ENCODE measurements at places on chromosomes 1 and 21.

DNA sequence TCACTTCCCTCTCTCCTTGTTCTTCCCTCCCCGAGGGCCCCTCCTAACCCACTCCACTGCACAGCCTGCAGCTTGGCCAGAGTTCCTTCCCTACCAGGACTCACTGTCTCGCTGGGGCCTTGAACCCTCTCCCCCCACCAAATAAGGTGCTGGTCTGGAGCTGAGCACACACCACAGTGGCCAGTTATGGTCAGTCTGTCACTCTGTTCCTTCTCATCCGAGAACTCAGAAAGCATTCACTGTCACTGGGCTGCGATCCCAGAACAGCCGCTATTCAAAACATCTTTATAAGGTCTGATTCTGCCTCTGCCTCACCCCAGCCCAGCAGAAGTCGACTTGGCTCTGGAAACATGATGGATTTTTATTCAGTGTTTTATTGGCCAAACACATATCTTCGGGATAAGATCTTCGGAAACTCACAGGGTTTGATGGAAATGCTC, 19.8 kb upstream of the LBR start:
- DNase-seq = peak; percentile 47

DNA sequence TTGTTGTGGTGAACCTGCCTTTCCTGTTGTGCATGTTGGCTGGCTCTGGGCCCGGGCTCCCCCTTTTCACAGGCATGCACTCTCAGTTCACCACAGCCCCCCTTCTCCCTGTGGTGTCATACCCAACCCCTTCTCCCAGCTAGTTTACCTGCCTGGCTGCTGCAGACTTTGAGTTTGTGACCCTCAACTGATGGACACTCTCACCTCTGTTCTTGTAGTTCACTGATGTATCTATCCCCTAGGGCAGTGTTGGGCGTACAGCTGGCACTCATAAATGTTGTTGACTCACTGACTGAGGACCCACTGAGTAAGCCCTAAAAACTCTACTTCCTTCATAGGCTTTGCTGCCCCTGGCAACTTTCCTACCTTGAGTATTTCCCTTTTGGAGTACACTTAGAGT, 54.9 kb downstream of the WDR64 start:
- DNase-seq = peak; percentile 52

- DNase-seq = no peak
Measured at GRCh38 chr1:18739897-18740296, 109.3 kb downstream of the PAX7 start.

DNA sequence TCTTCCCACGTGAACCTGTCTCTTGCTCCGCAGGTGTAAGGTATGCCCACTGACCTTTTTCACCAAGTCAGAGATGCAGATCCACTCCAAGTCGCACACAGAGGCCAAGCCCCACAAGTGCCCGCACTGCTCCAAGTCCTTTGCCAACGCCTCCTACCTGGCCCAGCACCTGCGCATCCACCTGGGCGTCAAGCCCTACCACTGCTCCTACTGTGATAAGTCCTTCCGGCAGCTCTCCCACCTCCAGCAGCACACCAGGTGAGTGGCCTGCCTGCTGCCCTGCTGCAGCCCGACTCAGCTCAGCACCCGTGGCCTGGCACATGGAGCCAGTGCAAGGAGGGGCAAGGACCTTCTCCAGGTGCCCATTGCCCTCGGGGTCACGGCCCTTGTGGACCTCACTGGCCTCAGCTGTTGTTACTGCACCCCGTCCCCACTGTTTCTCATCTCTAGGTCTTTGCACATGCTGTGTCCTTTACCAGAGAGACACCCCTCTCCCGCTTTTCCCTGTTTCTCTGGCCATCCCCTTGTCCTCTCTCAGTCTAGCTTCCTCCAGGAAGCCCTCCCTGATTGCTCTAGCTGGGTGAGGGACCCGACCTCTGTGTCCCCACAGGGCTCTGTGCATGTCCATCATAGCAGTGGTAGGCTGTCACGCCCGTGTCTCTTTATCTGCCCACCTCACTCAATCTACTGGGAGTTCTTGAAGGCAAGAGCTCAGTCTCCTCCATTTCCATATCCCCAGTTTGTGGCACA, 25.4 kb downstream of the ZNF362 start:
- DNase-seq = no peak

DNA sequence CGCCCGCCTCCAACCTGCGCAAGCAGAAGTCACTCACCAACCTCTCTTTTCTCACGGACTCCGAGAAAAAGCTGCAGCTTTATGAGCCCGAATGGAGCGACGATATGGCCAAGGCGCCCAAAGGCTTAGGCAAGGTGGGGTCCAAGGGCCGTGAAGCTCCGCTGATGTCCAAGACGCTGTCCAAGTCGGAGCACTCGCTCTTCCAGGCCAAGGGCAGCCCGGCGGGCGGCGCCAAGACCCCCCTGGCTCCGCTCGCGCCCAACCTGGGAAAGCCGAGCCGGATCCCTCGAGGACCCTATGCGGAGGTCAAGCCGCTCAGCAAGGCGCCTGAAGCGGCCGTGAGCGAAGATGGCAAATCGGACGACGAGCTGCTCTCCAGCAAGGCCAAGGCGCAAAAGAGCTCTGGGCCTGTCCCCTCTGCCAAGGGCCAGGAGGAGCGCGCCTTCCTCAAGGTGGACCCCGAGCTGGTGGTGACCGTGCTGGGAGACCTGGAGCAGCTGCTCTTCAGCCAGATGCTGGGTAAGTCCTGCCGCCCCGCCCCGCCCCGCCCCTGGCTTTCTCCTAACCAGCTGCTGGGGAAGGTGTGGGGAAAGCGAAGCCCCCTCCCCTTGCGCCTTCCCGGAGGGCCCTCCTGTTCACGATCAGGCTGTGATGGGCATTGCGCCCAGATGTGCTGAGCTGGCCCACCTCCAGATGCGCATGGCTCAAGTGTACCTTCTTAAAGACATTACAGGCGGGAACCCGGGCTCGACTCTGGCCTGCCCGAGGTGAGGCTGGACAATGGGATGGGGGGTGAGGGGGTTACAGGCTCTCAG, 110.2 kb downstream of the NAV1 start:
- peak; percentile 49 for DNase-seq

DNA sequence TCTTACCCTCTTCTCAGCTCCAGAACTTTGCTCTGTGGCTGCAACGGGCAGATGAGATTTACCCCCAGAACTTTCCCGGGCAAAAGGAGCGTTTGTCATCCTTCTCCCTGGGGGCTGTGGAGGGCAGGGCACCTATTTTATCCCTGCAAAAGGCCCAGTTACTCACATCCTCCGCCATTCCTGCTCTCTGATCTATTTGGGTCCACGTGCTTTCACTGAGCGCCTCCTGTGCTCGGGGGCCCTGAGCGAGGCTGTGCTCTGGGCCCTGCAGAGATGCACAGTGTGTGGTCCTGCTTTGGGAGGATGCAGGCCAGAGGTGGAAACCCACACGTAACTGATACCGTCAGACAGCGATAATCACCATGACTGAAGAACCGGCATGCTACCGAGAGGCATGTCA, 2.4 kb upstream of the CSMD2 start:
- no peak for DNase-seq

DNA sequence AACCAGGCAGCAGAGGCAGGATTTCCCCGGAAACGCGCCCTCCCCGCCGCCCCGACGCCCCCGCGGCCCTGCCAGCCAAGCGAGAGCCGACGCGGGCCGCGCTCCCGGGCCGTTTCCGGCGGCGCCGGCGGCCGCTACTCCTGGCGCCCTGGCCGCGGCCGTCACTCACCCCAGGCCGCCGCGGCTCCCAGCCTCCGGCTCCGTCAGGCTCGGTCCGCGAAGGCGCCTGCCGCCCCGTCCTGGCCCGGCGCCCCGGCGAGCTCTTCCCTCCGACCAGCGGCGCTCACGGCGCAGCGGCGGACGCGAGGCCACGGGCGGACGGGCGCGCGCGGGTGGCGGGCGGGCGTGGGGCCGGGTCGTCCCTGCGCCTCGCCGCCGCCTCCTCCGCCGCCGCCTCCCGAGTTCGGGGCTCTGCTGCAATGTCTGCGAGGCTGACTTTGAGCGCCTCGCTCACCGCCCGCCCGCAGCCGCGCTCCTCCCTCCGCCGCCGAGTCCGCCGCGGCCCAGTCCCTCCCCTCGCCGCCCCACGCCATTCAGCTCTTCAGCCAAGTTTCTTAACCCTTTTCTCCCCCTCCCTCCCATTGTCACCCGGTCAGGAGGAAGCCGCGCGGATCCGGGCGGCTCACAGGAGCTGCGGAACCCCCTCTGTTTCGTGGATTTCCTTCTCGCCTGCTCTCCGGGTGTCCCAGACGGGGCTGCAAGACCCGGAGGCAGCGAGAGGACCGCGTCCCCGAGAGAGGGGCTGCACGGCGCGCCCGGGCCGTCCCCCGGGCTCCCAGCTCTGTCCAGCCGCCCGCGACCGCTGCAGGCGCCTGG, at the start of gene NRIP1:
Gene NRIP1 (minus strand): TSS at position 425 of the 816 bp plus-strand sequence. CDS start 96,808 bp downstream, outside the sequence.
- peak; percentile 96 for DNase-seq

DNA sequence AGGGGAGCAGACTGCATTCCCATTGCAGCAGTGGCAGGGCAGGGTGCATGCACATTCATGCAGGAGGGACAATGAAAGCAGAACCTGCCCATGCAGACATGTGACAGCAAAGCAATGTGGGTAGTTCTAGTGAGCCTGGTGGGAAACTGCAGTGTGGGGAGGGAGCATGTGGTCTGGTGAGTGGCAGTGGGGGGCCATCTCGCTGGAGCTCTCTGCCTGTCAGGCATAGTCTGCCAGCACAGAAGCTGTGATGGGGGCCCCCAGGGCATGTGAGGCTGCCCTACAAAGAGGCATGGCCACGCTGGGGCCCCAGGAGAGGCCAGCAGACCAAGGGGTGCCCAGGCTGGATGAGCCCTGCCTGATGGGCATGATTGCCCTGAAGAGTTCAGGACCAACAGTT, 579.7 kb downstream of the PTPRC start:
- no peak for DNase-seq

GRCh38 chr21:32979598-32980268, 46.0 kb upstream of the OLIG2 start:
- DNase-seq = no peak

GRCh38 chr1:182754087-182754486, 35.5 kb upstream of the NPL start:
- DNase-seq = no peak

GRCh38 chr1:152048416-152049009, 11.7 kb upstream of the S100A11 start:
- no peak for DNase-seq

DNA sequence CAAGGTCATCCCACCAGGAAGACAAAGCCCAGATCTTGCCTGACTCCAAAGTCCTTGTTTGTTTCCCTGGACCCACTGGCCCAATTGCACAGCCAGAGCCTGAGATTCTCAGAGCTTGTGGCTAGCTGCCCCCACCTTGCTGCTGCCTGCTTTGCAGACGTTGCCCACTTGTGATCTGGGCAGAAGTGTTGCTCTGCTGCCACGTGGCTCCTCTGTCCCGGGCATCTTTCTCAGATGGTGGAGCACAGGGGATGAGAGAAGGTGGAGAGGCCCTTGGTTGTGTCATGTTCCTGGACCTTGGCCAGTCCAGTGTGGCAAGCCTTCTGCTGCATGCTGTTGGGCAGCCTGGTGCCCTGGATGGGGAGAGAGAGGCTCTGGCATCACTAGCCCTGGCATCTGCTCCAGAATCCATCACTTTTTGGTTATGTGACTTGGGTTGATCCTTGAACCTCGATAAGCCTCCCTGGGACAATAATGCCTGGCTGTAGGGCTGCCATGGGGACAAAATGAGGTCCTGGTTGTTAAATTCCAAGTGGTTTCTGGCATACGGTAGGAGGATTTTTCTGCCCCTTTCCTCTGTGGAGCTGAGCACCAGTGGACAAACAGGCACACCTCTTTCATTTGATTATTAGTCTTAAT, 1.5 kb upstream of the NR0B2 start:
- no peak for DNase-seq

DNA sequence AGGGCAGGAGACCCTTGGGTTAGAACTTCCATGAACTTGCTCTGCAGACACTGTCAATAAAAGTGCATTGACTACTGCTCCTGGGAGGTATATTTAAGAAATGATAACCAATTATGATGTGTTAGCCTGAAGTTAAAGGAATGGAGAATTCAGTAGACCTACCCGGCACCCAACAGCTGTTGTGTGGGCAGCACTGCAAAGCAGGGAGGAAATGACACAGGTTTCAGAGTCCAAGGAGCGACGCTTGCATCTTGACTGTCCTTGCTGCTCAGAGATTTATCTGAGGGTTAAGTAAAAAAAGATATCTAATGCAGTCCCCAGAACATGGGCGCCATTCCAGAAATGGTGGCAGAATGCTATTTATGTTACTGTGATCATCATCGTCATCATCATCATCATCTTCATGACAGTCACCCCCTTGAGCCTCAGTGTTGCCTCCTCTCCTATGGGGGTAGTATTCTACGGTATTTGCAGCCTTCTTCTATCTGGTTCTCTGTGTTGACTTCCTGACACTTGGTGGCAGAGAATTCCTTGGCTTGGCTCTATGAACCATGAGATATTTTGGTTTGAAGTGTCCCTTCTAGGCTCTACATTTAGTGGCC, 225.9 kb downstream of the KAZN start:
- DNase-seq = no peak

- no peak for DNase-seq
Measured at GRCh38 chr1:165376811-165377311, 20.3 kb upstream of the LMX1A start.

- DNase-seq = no peak
Measured at GRCh38 chr1:157181790-157182189, 43.6 kb upstream of the ETV3 start.

DNA sequence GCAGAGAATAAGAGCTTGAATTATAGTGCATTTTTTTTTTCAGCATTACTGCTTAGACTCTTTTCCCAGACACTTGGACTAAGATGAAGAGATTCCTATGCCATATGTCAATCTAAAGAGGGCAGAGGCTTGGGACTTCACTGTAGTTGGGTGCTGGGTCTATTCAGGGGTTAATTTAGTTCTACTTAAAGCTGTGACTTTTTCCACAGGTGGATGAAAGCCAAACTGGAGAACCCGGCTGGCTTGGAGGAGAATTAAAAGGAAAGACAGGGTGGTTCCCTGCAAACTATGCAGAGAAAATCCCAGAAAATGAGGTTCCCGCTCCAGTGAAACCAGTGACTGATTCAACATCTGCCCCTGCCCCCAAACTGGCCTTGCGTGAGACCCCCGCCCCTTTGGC, 104.8 kb downstream of the ATP5PO start:
- no peak for DNase-seq

GRCh38 chr1:233664253-233664652, 50.3 kb downstream of the KCNK1 start:
- DNase-seq = no peak

- no peak for DNase-seq
Measured at GRCh38 chr1:173300061-173301044, 93.2 kb upstream of the TNFSF4 start.

DNA sequence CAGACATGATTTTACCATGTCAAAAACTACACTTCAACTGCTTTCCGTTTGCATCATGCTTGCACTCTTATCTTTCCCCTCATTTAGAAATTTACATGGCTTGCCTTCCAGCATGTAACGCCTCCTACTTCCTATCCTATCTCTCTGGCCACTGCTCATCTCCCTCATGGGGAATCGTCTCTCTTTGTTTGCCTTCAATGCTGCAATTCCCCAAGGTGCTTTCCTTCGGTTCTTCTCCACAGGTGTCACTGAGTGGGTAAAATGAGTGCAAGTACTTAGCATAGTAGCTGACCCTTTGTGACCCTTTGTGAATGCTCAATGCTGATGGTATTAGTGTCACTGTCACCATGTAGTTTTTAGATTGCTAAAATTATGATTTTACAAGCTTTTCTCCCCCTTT, 63.1 kb downstream of the APP start:
- DNase-seq = no peak
